ENCODE measurements at places on chromosomes 6 and 20.

GRCh38 chr6:166642646-166643045 lies 15.6 kb upstream of the RPS6KA2 start:
- no peak for DNase-seq

DNA sequence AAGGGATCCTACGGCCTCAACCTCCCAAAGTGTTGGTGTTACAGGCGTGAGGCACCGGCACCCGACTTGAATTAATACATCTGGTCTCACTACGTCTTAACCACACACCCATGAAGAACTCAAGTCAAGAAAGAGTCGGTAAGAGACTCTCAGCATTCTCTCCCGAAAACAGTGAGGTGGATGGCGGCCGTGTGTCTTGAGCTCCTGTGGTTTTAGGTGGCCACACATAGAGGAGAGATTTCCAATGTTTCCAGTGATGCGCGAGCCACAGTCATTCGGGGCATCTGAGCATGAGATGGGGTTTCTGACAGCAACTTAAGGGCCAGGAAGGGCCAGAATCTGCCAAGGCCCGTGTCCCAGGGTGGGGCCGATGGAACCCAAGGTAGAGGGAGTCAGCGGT lies 766.4 kb upstream of the DEFB115 start:
- DNase-seq, result no peak

- no peak for DNase-seq
These were observed 53.0 kb upstream of the FUCA2 start for GRCh38 chr6:143564484-143565017.

DNA sequence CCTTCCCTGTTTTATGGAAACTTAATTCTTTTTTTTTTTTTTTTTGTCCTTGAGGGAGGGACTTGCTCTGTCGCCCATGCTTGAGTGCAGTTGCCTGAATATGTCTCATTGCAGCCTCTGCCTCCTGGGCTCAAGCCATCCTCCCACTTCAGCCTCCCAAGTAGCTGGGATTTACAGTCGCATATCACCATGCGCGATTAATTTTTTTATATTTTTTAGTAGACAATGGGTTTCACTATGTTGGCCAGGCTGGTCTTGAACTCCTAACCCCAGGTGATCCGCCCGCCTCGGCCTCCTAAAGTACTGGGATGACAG lies 654 bp downstream of the TMEM14C start:
- no peak for DNase-seq

DNA sequence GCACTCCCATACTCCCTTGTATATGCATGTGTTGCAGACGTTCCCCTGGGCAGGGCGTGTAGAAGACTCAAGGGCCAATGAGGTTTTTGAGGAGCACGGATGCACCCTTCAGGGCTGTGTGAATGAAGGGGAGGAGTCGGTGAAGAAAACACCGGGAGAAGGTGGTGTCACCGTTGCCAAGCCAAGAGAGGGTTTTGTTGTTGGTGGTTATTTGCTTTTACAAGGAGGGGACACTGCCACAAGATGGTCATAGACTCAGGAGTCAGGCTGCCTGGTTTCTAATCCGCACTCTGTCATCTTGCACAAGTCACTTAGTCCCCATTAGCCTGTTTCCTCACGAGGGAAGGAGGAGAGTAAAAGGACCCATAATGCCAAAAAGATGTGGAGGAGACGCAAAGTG lies 124.0 kb downstream of the PXDC1 start:
- DNase-seq, result no peak

Data from stimulated activated CD8-positive, alpha-beta memory T cell treated with anti-CD3 and anti-CD28 coated beads, Interleukin-2, amount 100 ng/mL, for 1 hour (primary cell).